Caudate nucleus (tissue), 63 donors: ENCODE measurements at places on chromosomes 6 and 20.

- no peak for DNase-seq
Observed at GRCh38 chr6:146315381-146316174, 228.1 kb upstream of the RAB32 start.

DNA sequence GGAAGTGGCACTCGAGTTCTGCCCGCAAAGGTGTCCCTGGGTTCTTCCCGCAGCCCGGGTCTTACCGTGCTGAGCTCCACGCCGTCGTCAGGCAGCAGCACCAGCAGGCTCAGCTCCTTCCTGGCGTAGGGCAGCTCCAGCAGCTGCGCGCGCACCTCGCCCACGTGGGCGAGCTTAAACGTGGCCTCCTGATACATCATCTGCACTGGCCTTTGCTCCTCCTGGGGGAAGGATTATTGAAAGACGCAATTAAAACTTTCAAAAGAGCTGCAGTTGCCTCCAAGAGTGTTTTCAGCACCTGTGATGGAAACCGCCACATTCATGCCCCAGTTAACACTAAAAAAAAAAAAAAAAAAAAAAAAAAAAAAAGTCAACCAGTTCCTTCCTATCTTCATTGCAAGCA, 11.3 kb downstream of the SERPINB9 start:
- no peak for DNase-seq

DNA sequence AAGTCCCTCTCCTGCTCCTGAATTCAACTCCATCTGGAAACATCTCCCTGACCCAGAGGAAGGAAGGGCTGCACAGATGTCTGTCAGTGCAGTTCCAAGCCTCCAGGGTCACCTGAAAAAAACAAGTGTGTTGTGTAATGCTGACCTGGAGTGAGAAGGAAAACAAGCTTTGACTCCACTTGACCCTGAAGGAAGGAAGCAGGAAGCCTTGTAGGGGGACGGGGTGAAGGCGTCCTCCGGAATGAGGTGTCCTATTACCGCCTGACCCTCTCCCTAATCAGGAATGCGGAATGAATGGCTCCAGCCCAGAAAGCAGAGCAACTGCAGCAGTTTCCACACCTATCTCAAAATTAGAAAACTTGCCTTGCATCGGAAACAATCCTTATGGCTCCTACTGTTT, 13.9 kb upstream of the ADGRF5 start:
- DNase-seq: no peak

- no peak for DNase-seq
Observed at GRCh38 chr20:10291568-10292248, 73.1 kb downstream of the SNAP25 start.

DNA sequence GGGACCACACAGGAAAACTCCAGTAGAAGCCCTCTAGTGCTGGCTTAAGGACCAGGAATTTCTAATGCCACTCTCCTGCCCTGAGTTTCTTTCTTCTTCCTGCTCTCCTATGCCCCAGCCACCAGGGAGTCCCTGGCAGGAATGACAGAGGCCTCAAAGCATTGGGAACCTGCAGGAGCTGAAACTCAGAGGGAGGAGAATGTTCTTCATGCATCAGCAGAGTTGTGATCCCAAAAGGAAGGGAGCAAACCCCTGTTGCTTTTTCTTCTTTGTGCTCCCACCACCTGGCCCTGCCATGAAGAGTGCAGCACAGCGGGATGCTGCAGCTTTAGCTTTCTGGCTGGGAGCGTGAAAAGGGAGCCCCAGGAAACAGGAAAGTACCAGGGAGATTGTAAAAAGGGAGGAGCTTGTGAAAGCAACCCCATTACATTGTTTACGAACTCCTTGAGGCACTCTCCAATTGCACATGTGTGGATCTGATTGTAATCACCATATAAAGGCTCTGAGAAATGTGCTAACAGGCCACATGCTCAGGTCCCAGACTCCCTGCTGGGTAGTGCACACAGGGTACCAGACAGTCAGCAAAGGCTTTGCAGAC, 34.7 kb upstream of the FKBP1A start:
- no peak for DNase-seq

- DNase-seq: no peak
Observed at GRCh38 chr20:1298166-1298565, 30.8 kb downstream of the SDCBP2 start.

DNA sequence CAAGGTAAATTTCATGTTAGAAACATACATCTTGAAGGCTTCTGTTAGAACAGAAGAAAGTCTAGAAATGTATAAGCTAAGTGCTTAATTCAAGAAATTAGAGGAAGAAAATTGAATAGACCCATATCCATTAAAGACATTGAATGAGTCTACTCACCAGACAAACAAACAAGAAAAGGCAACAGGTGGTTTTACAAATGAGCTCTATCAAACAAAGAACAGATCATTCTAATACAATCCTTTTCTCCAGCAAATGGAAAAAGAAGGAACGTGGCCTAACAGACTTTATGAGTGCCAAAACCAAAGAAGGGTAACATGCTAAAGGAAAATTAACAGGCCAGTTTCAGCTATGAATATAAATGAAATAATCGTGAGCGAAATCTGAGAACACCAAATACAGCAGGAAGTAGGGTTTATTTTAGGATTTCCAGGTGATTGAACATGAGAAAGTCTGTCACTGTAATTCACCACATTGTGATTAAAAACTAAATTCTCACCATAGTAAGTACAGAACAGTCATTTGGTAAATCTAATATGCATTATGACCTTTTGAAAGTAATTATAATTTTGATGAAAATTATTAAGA, 22.6 kb downstream of the MTHFD1L start:
- no peak for DNase-seq

- DNase-seq: no peak
Observed at GRCh38 chr6:52317841-52318581, 33.5 kb upstream of the MCM3 start.
